NCI-H146 (cell line): ENCODE measurements at places on chromosomes 7 and 10.
A peak's percentile ranks its signal among the peaks of the same experiment; 100 is the strongest.

GRCh38 chr7:5773661-5774086 is 7.8 kb downstream of the RNF216 start:
- DNase-seq: no peak

DNA sequence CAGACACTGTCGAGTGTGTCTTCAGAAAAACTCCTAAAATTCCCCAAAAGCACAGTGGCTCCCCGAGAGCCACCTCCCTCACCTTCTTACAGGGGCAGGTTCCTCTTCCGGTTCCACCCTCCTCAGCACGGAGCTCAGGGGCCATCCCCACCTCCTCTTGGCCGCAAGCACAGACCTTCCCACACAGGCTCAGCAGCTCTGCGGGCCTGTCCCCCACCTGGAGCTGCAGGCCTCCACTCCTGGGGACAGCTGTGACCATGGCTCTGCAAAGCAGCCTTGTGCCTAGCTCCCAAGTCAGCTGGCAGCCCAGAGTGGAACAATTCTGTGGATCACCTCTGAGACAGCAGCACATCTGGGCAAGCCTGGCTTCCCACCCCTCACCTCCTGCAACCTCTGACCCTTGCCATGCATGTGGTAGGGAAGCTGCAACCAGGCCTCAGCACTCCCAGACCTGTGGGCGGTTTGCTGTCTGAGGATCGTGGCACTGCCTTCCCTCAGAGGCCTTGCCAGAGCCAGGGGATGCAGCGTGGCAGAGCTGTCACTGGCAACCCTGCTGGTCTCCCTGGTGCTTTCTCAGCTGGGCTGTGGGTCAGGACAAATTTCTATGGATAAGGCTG is 79.7 kb downstream of the ALOX5 start:
- no peak for DNase-seq

DNA sequence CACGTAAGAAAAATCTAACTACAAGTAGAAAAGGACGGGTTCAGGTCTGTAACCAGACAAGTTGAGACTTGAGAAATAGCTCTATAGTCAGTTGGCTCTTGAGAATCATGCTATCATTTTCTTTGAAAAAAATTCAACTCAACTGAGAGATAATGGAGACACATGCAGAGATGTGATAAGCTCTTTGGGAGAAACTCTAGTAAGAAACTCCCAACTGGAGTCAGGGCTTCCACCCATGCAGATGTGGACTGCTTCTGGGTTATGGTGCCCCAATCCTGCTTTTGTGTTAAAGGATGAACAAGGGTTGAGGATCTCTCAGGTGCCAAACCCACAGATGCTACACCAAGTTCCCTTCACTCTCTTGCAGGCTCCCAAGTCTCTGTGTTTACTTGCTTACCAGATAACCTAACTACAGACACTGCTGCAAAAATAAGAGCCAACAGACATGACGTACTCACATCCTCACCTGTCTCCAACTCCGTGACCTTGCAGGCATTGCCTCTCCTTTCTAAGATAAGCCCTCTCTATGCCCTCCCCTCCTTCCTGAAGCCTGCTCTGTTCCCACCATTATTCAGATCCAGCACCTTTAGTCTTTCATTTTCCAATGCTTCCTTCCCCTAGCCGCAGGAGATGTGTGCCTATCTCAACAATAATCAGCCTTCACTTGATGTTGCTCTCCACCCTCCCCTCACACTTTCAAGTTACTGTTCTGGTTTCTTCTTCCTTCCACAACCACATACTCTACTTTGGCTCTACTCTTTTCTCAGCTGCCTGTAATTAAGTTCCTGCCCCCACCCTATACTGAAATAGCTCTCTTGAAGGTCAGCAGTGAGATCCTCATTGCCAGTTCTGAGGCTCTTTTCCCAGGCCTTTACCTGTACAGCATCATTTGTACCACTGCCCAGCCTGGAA is 130.0 kb downstream of the ICA1 start:
- no peak for DNase-seq

- DNase-seq: no peak
These were observed 122.9 kb upstream of the GLI3 start for GRCh38 chr7:42359946-42360345.

GRCh38 chr7:37732888-37733287 is 49.3 kb downstream of the GPR141 start:
- no peak for DNase-seq

DNA sequence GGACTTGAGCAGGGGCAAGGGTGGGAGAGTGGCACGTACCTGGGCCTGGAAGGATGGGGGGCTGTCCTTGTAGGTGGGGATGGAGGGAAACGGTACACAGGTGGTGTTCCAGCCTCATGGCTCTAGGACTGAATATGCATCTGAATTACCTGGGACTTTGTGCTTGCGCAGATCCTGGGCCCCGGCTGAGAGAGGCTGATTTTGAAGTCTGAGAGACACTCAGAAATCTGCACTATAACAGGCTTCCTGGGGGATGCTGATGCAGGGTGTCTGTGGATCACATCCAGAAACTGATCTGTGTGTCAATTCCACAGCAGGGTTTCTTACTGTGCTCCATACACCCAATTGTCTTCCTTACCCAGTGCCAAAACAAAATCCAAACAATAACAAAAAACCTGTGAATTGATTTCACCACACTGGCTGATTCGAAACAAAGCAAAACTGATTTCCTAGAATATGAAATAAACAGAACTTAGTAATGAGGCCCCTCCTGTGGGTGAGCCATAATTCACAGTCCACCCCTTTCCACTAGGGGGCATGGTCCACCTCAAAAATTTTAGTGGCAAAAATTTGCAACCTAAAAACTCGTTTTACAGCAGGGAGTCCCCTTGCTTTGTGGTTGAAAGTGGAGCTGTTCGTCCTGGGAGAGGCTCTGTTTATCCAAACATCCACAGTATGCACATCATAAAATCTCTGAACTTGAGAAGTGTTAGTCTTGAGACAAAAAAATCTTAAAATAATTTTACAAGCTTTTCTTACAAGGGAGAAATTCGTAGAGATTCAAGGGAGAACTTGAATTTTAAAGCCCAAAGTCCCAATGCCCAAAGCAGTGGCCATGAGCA is 32.0 kb upstream of the PLEKHA1 start:
- peak; percentile 48 for DNase-seq

DNA sequence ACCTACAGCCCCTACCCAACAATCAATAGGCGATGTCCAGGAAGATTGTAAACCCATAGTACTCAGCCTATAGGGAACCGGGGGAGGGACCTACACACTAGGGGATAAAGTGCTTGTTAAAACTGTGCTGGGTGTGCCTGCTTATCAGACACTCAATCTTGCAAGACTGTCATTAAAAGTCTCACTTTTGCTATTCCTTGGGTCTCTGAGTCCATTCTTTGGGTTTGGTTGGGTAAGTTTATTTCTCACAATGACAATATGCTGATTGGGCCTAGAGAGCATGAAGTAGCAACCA is 45.6 kb downstream of the PTPRE start:
- DNase-seq: no peak

GRCh38 chr7:144834641-144835144 is 1.2 kb downstream of the TPK1 start:
- DNase-seq: no peak

GRCh38 chr10:91416339-91416855 is 6.3 kb downstream of the HECTD2 start:
- DNase-seq: peak; percentile 17

DNA sequence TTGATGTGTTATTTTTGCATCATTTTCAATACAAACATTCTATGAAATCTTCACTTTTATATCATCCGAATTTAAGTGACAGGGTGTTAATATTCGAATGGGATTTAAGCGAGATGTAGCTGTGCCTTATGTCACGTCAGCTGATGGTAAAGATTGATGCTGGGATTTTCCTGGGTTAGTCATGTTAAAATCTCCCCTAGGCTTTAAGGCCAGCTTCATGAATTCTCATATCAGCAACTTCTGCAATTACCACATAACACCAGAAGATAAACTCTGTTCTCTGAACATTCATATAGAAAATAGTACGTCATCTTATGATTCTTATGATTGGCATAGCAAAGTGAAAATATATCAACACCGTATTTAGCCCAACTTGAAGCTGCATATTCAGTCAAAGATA is 669.2 kb downstream of the PCDH15 start:
- no peak for DNase-seq

- no peak for DNase-seq
These were observed 106.4 kb upstream of the GJD4 start for GRCh38 chr10:35498693-35499092.

DNA sequence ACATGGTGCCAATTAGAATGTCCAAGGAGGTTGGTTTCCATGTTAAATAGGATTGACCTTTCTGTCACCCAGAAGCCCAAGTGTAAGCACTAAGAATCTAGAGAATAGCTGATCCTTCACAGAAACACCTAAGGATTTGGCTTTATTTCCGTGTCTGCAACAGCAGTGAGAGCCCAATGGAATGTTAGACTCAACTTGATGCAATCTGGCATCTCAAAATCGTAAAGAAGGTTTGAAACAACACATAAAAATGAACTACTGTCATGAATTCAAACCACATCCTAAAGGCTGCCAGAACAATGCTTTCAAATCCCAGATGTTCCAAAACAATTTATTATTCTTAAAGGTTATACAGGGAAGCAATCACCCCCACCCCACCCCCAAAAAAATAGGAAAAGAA is 18.6 kb downstream of the PPP1R3C start:
- DNase-seq: no peak

- no peak for DNase-seq
These were observed 746.4 kb downstream of the TNS3 start for GRCh38 chr7:46835556-46835955.

- DNase-seq: no peak
These were observed 198.4 kb downstream of the DIP2C start for GRCh38 chr10:490891-491571.

GRCh38 chr10:43979551-43979950 is 330.9 kb upstream of the ZNF32 start:
- DNase-seq: no peak

DNA sequence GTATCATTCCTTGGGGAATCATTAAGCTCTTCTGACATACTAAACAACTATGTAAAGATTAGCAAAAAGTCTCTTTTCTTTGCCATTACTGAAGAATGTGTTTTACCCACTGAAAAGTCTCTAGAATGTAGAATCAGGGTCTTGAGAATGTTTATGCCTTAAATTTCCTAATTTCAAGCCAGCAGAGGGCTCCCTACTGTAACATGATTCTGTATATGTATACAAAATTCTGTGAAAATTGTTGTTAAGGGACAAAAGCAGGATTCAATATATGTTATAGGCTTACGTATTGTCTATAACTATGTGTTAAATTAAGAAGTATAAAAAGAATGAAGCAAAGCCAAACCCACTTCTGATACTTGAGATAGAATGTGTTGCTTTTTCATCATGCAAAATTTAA is 296.9 kb upstream of the DGKB start:
- DNase-seq: peak; percentile 2

DNA sequence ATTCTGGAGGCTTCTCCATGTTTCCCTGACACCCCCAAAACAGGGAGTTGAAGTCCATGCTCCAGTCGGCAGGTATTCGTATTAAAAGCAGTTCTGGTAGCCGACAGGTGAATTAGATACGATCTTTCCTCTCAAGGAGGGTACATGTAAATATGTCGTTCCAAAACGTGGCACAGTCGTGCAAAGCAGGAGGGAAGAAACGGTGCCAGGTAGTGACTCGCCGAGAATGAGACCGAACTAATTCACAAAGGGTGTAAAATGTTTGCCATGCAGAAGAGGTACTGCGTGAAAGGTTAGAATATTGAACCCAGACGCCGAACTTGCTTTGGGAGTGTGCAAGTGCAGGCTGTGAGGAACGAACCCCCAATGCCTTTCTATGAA is 483 bp downstream of the EDRF1 start:
- DNase-seq: peak; percentile 56

DNA sequence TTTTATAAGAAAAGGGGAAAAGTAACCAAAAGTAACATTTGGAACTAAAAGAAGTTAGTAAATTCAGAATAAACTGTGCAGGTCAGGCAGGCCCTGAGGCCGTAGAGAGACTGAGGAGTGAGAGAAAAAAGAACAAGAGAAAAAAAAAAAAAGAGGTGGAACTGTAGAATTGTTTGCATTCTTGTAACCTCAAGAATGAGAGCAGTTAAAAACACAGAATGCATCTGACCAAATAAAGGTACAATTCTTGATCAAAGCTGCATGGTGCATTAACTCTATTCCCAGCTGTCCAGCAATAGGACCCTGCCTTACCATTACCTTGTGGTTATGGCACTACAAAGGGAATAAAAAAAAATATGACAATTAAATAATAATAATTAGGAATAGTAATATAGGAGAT is 170.1 kb upstream of the SEMA3A start:
- no peak for DNase-seq

- DNase-seq: no peak
These were observed 571.4 kb downstream of the DNAJB6 start for GRCh38 chr7:157908006-157908782.

GRCh38 chr10:30088178-30088577 is 28.8 kb upstream of the JCAD start:
- peak; percentile 60 for DNase-seq

GRCh38 chr7:90210475-90210874 is 1.1 kb upstream of the STEAP2 start:
- DNase-seq: no peak

DNA sequence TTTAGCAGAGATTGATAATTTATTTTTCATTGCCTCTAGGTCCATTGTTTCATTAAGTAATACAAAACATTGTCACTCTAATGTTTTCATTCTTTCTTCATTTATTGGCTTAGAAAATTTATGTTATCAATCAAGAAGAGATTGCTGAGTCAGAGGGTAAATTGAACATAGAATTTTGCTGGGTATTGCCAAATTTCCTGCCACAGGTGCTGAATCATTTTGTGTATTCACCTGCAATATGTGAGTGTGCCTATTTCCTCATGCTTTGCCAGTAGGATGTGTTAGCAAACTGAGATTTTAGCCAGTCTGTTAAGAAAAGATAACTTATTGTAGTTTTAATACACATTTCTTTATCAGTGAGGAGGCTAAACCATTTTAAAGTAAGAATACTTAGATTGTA is 38.0 kb downstream of the MARCHF5 start:
- DNase-seq: no peak

- no peak for DNase-seq
These were observed 13.6 kb downstream of the PRXL2A start for GRCh38 chr10:80421707-80422536.

- DNase-seq: no peak
These were observed 179.5 kb upstream of the ITGB1 start for GRCh38 chr10:33137356-33138005.

GRCh38 chr10:22369434-22370072 is 24.3 kb downstream of the SPAG6 start:
- no peak for DNase-seq

DNA sequence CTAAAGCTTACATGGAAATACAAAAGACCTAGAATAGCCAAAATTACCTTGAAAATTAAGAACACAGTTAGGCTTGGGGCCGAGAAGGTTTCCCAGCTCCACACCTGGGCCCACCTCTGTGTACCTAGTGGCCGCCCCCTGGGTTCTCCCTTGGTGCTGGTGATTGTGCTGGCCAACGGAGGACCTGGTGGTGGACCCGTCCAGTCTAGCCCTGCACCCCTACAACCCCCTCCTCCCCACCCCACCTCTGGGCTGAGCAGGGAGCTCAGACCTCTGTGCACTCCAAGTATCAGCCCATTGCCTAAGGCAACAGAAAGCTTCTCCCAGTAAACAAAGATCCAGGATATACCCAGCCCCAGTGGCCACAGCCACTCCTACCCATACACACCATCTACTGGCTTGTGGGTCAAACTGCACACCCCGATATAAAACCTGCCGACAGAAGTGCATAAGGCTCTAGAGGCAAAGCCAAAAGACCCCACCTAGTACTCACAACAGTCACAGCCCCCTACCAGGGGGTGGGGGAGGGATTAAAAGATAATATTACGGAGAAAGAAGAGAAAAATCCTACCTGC is 105.0 kb upstream of the DIP2C start:
- DNase-seq: peak; percentile 26
